Left hindlimb (tissue), 1 donor: ENCODE measurements at places on chromosomes 11 and 22.

DNA sequence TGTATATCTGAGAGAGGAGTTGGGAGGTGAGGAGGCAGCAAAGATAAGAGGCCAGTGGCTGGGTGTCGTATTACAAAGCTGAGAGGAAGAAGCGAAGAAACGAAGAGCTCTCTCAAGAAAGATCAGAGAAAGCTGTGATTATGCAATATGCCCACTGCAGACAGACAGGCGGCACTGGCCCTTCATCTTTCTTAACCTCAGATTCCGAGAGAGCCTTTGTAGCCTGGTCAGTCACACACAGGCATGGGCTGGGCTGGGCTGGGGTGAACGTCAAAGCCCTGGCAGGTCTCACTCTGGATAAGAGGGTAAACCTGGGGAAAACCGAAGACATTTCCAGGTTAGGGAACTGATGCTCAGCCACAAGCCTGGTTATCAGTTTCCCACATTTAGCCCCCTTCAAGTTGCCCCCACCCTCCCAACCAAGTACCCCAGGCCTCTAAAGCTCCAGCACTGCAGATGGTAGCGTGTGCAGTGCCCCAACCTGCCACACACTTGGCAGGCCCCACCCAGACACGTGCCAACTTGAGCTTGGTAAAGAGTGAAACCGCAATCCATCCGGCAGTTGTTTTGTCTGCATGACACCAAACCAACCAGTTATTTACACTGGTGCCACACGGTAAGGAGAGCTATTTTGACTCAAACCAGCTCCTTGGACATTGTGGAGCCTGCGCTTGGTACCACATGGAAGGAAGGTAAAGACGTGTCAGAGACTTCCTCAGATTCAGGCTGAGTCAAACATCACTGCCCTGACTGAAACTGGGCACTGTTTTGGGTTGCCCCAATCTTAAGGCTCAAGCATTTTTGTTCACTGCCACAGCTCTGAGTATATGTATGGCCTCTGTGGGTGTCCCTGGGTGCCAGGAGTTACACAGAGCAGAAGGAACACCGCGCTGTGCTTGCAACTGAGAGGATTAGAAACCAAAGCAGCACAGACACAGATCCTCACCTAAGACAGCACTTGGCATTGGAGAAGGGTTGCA is 135.9 kb downstream of the FDX1 start:
- DNase-seq, result no peak

- no peak for DNase-seq
Measured at GRCh38 chr11:103947546-103947919, 88.9 kb upstream of the DDI1 start.

DNA sequence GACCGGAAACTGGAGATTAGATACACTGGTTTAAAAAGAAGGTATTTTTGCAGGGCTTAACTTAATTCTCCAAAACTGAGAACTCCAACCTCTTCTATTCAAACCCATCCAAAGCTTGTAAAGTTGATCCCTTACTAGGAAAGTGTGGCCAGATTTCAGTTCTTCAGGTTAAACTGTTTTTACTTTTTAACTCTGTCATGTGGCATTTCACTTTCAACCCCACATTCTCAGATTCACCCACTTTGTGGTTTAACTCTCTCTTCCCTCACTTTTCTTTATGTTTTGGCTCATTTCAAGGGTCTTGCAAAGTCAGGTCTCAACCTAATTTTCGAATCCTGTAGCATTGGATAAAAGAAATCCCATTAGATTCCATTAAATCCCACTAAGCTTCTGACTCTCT is 75.4 kb downstream of the MPPED2 start:
- DNase-seq, result no peak

DNA sequence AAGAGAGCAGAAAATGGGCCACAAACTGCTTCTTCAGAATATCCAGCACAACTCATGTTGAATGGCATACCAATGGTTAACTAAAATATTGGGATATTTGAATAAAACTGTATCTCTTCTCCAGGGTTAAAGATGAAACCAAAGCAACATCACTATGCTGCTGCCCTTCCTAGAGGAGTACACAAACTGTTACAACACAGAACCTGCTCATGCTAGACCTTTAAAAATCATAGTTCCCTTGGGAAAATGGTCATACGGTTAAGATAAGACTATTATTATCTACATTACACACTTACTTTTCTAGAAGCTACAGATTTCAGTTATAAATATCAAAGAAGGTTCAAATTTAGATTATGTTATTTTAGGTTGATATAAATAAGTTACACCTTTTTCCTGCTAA is 78.6 kb upstream of the TP53AIP1 start:
- no peak for DNase-seq

DNA sequence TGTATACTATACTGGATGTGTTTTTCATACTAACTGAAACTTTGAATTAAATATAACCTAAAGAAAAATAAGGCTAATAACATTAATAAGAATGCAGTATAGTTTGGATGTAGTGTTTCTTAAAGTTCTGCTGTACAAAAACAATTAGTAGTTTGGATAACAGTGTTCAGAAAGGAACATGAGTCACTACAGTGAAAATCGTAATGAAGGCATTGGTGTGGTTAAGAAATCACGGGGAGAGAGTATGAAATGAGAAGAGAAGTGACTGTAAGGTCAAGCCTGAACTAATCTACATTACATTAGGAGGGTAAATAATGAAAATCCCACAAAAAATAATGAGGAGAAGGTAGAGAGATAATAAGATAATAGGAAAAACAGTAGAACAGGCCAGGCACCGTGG is 726.6 kb upstream of the ARHGAP42 start:
- DNase-seq, result no peak

DNA sequence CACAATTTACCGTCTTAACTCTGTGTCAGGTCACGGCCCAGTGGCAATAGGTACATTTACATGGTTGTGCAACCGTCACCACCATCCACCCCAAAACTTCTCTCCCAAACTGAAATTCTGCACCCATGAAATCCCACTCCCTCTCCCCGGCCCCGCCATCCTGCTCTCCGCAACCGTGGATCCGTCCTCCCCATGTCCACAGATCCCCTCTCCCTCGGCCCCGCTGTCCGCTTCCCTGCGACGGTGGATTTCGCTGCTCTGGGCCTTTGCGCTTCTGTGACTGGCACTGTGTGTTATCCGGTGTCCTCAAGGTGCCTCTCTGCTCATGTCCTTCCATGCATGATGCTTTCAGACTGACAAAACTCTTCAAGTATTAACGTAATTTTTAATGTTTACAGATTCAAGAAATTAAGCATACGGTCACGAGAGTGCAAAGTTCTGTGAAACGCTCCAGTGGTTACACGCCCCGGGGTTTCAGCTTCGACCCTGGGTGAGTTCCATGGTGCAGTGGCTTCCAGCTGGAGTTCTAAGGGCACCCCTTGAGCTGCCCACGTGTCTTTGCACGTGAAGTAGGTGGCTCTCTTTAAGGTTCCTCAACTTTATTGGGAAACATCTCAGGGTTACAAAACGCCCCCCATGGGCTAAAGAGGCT is 76.4 kb downstream of the KCNQ1 start:
- peak; percentile 15 for DNase-seq

DNA sequence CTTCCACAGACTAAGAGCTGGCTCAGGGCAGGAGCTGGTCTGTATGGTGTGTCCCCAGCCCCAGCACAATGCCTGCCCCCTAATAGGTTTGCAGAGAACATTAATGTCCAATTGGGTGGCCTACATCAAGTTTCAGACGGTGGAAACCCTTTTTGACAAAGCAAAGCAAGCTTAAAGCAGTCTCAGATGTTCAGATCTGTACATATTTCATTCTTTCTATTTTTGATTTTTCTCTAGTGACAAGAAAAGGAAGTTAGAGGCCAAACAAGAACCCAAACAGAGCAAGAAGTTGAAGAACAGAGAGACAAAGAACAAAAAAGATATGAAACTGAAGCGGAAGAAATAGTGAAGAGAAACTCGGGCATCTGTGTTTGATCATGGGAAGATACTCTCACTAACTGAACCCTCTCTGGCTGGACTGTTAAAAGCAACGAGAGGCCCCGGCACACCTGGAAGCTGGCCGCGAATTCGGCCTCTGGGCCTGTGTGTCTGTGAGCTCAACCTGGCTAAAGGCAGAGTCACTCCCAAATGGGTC is 40.5 kb downstream of the NAT10 start:
- DNase-seq, result no peak

GRCh38 chr22:47055073-47055355 is 292.6 kb downstream of the TBC1D22A start:
- no peak for DNase-seq

DNA sequence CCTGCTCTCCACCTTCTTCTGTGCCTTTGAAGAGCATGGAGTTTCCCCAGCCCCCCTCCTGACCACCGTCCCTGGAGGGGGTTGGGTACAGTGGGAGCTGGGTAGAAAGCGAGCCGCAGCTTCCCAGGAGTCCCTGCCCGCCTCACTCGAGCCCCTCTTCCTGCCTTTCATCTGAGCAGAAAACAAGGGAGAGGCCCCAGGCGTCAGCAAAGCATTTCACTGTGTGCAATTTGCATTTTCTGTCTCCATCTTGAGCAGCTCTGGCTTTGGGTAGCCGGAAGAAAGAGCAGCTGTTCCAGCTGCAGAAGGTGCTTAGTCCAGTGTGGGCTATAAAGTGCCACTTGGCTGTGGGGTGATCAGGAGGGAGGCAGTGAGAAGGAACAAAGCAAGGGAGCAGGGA is 229.7 kb downstream of the CEP164 start:
- no peak for DNase-seq

GRCh38 chr11:105740164-105740903 is 130.5 kb downstream of the GRIA4 start:
- no peak for DNase-seq

DNA sequence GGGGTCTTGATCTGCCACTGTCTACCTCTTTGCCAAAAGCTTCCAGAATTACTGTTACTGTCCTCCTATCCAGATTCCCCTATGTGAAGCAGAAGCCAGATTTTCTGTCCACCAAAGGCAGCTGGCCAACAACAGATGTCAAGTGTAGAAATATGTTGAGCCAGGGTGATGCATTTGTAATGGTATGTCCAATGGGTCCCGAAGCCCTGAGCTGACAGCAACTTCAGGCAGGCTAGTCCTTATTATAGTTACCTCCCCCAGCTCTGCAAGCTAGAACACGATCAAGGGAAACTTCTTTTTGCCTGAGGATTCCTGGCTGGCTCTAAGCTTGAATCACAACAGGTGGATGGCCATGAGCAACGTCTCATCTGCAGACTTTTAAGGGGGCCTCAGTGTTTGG is 10.2 kb downstream of the PAMR1 start:
- DNase-seq, result no peak

GRCh38 chr22:39150848-39151215 is 1.6 kb downstream of the CBX7 start:
- DNase-seq, result no peak

DNA sequence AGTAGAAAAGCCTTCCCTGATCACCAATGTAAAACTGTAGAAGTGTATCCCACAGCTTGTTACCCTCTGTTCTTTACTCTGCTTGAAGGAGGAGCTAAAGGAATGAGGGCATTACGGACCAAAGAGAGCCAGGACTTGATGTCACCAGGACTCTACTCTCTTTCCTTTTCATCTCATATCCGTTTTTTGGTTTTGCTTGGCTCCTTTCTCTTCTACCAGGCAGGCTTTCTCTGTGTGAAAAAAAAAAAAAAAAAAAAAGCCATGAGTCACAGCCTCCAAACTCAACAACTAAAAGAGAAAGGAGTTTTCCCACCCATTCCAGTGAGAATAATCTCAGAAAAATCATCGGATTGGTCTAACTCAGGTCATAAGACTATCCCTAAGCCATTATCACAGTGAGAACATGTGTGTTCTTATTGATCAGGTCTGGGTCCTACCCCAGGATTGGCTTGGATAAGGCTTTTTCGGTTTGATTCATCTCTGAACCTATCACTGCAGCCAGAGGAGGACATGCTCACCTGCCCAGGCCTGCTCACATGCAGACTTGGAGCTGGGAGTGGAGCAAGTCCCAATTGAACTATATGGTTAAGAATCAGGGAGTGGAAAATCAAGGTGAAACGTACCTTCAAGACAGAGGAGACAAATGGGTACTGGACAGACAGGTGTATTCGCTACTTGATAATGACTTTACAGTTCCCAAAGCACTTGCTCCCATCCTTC is 19.4 kb upstream of the LRRC55 start:
- DNase-seq, result no peak

GRCh38 chr22:19916006-19916405 is 25.6 kb upstream of the COMT start:
- DNase-seq, result no peak

DNA sequence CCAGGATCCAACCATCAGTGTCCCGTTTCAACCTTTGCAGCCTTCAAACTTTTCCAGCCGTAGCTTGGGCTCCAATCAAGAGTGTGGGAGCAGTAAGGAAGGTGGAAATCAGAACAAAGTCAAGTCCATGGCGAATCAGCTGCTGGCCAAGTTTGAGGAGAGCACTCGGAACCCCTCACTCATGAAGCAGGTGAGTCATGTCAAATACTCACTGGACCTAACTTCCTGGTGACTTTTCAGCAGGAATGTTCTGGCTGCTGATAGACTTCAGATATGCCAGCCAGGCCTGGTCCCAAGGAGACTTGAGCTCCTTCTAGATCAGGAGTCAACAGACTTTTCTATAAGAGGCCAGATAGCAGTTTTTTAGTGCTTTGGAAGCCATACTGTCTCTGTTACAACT is 129.0 kb downstream of the MICAL2 start:
- DNase-seq, result no peak

GRCh38 chr11:107659310-107659709 is 52.5 kb downstream of the SLN start:
- no peak for DNase-seq

DNA sequence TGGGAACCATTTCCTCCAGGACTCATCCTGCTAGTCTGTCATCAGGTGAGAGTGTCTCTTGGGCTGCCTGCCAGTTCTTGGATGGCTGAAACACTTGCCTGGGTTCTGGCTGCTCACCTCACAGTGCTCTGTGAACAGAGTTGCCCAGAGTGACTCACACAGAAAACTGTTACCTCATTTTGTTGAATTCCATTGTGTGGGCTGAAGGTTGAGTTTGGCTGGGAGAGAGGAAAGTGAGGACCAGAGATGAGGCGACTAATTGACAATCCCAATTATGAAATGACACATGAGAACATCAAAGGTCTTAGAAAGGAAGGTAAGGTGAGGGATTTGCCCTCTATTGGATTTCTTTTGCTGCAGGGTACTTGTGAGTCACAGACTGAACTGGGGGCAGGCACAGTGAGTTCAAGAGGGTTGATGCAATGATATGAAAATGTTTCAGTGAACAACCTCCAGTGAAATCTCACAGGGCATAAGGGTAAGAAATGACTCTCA is 20.2 kb upstream of the CALCB start:
- no peak for DNase-seq

DNA sequence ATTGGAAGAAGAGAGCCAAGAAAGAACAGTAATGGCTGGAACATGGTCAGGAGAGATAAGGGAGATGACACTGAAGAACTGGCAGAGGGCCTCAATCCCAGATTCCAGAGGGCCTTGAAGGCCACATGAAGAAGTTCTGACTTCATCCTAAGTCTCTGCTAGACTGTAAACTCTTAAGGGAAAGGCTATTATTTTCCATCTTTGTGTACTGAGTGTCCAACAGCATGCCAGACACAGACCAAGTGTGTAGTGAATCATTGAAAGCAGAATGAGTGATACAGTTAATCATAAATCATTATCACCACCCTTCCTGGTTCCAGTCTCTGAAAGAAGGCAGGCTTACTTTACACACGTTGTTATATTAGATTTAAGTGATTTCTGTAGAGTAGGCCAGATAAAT is 185.3 kb upstream of the C11orf87 start:
- DNase-seq, result no peak

- DNase-seq, result no peak
Measured at GRCh38 chr11:12001186-12001585, 7.2 kb downstream of the DKK3 start.
